Activated CD4-positive, alpha-beta T cell treated with anti-CD3 and anti-CD28 coated beads, Interleukin-2, amount 10 ng/mL, durations not matched to agents 24 days and 14 days (primary cell): ENCODE measurements at places on chromosomes 11 and 22. TPM values are rescaled to one million over a fixed set of nuclear protein-coding genes. Genes with fewer than 3 reads are reported as not detected.

DCHS1 gene
- 0.35 and 0.36 TPM in 2 replicates for total RNA-seq

DNA sequence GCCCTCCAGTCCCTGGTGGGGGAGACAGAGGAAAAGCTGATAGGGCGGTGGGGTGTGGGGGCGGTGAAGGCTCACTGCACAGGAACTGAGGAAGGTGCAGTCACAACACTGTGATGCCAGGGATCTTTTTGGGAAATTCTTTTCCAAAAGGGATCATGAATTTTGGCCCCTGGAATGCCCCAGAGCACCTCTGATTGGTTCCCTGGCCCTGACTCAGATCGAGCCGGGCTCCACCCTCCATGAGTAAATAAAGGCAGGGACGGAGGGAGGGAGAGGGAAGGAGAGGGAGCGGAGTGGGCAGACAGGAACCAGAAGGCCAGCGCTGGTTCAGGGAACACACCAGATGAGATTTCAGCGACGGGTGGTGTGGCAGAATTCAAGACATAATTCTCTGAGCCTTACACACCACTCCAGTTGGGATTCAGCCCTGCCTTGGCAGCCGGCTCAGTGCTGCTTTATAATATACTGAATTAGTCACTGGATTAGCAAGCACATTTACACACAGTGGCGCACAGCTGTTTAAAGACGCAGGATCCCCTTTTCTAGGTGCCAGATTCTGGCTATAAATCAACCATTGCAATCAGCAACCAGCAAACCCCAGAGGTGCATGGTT lies 80.3 kb downstream of the ETS1 start:
- H3K27me3 ChIP-seq: no peaks in the 10 kb centered on the region
- peak overlapping the region; percentile 98 for H3K27ac ChIP-seq
- peak overlapping the region; percentile 93 for H3K4me3 ChIP-seq
- DNase-seq: peak; percentile 78
- H3K4me1 ChIP-seq: peaks cover 93% of the 10 kb centered on the region

DNA sequence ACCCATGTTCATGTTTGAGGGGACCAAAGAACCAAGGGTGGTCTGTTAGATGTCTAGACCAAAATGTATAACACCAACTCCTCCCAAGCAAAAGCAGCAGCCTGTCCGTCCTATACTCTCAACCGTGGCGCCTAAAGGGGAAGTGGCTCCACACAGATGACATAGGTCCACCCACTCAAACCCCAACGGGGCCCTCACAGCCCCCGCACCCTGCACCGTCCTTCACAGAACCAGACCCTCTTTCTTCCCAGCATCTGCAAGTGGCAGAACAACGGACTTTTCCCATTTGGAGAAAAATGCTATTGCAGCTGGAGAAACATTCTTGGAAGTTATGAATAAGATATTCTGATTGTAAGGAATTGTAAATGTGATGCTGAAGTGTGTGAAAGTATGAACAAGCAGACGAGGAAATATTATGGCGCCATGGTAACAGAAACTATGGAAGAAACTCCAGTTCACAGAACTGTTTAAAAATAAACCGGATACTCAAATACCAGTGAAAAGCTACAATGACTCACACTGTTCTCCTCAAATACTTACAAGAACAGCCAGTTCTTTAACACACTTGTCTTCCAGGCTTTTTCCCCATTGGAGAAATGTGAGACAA lies 76.5 kb upstream of the ARFGAP3 start:
- DNase-seq: peak; percentile 71
- no peaks in the 10 kb centered on the region for H3K27me3 ChIP-seq
- peak overlapping the region; percentile 61 for H3K4me3 ChIP-seq
- H3K27ac ChIP-seq: peak overlapping the region; percentile 92
- H3K4me1 ChIP-seq: peaks cover 48% of the 10 kb centered on the region

GRCh38 chr11:405954-406795 lies 8.6 kb downstream of the SIGIRR start:
- peak overlapping the region; percentile 29 for H3K27ac ChIP-seq
- H3K36me3 ChIP-seq: peaks cover 4% of the 10 kb centered on the region
- H3K4me1 ChIP-seq: peaks cover 2% of the 10 kb centered on the region

TYR gene
- not detected in 2 replicates for total RNA-seq

GRCh38 chr22:40919446-40919845 lies 31.7 kb upstream of the RBX1 start:
- DNase-seq: no peak
- H3K27ac ChIP-seq: no peak overlapping the region
- H3K4me1 ChIP-seq: peaks cover 4% of the 10 kb centered on the region
- H3K36me3 ChIP-seq: peaks cover 5% of the 10 kb centered on the region
- H3K4me3 ChIP-seq: no peak overlapping the region

CBL gene
- 36.4 and 36.5 TPM in 2 replicates for total RNA-seq

GRCh38 chr11:120021391-120021953 lies 116.4 kb downstream of the TRIM29 start:
- peaks cover 12% of the 10 kb centered on the region for H3K27me3 ChIP-seq
- H3K36me3 ChIP-seq: no peaks in the 10 kb centered on the region
- no peak overlapping the region for H3K4me3 ChIP-seq
- no peak overlapping the region for H3K27ac ChIP-seq

DNA sequence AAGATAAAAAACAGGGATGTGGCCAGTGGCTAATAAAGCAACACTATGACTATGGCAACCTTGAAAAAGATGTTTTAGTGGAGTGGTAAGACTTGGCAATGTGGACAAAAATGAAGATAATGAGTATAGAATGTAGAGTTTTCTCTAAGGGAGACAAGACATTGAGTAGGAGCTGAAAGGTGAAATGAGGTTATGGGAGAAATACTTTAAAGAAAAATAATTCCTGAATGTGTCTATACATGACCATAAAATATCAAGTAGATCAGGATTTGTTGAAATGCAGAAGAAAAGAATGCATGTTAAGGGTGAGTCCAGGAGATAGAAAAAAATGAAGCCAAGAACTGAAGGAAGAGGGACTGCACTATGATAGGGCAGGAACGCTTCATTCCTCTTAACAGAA lies 101.6 kb upstream of the CARD18 start:
- H3K4me3 ChIP-seq: no peak overlapping the region
- H3K36me3 ChIP-seq: no peaks in the 10 kb centered on the region
- DNase-seq: no peak
- no peaks in the 10 kb centered on the region for H3K4me1 ChIP-seq
- no peaks in the 10 kb centered on the region for H3K27me3 ChIP-seq

BCO2 gene
- 0.83 and 1.1 TPM in 2 replicates for total RNA-seq

- no peak overlapping the region for H3K27ac ChIP-seq
- H3K4me1 ChIP-seq: peaks cover 8% of the 10 kb centered on the region
- no peak overlapping the region for H3K4me3 ChIP-seq
- H3K27me3 ChIP-seq: no peaks in the 10 kb centered on the region
Observed at GRCh38 chr11:65403607-65404121, 17.2 kb downstream of the FRMD8 start.

DNA sequence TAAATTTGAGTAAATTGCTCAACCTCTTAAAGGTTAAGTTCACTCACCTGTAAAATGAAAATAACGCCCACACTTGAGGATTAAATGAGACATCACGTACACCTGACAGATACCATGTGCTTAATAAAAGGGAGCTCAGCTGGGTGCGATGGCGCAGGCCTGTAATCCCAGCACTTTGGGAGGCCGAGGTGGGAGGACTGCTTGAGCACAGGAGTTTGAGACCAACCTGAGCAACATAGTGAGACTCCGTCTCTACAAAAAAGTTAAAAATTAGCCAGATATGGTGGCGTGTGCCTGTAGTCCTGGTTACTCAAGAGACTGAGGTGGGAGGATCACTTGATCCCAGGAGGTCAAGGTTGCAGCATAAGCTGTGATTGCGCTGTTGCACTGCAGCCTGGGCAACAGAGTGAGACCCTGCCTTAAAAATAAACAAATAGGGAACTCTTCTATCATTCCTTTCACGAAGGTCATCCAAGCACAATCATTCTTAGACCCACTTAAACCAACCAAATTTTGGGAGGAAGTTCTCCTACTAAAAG lies 134.1 kb downstream of the BBOX1 start:
- no peaks in the 10 kb centered on the region for H3K4me1 ChIP-seq
- DNase-seq: no peak
- no peaks in the 10 kb centered on the region for H3K27me3 ChIP-seq
- no peak overlapping the region for H3K27ac ChIP-seq

TRPC6 gene
- not detected in 2 replicates for total RNA-seq

- no peaks in the 10 kb centered on the region for H3K4me1 ChIP-seq
- H3K36me3 ChIP-seq: no peaks in the 10 kb centered on the region
- no peak overlapping the region for H3K27ac ChIP-seq
- H3K27me3 ChIP-seq: no peaks in the 10 kb centered on the region
- H3K4me3 ChIP-seq: no peak overlapping the region
Observed at GRCh38 chr11:97973352-97973857, 1047.3 kb upstream of the CNTN5 start.
